ENCODE measurements at places on chromosomes 2 and 18.

- DNase-seq: no peak
Measured at GRCh38 chr2:45882707-45883602, 231.5 kb downstream of the PRKCE start.

- DNase-seq: no peak
Measured at GRCh38 chr2:62806231-62806630, 100.7 kb downstream of the EHBP1 start.

DNA sequence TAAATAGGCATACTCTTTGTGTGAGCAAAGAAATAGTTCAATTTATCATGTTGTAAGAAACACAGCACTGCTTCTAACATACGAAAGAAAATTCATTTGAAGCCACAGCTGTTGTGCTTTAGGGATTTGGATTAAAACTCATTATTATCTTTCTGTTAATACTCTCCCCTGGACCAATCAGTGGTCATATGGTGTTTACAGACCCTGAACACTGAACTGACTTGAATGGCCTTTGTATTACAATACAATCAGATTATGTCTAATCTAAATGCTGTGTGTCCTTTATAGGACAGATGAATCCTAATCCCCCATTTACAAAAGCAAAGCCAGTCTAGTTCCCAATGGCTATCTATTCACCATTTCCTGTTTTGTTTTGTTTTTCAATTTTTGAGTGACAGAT, 36.5 kb downstream of the ZNF385B start:
- no peak for DNase-seq

DNA sequence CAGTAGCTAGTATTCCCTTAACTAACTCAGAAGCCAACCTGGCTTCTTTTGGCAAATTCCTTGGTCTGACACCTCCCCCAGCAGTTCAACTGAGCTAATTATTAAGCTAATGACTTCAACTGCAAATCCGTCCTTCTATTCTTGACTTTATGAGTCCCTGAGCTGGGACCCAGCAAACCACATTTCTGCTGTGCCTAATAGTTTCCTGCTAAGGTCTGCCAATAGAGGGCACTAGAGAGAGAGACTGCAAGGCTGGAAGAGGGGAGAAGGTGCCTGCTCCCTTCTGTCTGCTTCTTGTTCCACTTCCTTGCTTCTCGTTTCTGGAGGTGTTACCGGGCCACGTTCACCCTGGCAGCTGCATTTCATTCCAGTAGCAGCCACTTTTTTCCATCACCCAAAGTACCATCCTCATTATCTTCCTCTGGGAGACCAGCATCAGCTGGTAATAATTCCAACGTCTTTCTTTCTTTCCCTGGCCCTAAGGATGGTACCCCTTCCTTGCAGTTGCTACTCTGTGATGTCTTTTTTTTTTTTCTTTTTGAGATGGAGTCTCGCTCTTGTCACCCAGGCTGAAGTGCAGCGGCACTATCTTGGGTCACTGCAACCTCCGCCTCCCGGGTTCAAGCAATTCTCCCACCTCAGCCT, 352.0 kb downstream of the TNS1 start:
- DNase-seq: no peak

- DNase-seq: no peak
Measured at GRCh38 chr2:42132191-42132965, 36.8 kb upstream of the EML4 start.

GRCh38 chr2:47223980-47224379, 68.9 kb upstream of the STPG4 start:
- DNase-seq: no peak

DNA sequence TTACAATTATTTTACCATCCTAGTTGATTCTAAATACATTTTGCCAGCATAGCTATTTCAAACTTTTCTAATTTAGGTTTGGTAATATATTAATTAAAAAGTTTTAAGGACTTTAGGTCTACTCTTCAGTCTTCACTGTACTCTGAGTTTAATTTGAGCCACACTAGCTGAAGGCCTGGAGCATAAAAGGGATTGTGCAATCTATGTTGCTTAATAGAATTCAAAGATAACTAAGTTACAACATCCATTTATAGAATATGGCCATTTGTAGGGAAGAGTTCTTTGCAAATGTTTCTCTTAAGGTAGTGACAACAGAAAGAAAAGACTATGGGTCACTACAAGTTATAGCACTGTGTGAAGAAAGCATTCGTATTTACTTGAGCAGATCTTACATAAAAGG, 702.2 kb upstream of the NRXN1 start:
- DNase-seq: no peak

DNA sequence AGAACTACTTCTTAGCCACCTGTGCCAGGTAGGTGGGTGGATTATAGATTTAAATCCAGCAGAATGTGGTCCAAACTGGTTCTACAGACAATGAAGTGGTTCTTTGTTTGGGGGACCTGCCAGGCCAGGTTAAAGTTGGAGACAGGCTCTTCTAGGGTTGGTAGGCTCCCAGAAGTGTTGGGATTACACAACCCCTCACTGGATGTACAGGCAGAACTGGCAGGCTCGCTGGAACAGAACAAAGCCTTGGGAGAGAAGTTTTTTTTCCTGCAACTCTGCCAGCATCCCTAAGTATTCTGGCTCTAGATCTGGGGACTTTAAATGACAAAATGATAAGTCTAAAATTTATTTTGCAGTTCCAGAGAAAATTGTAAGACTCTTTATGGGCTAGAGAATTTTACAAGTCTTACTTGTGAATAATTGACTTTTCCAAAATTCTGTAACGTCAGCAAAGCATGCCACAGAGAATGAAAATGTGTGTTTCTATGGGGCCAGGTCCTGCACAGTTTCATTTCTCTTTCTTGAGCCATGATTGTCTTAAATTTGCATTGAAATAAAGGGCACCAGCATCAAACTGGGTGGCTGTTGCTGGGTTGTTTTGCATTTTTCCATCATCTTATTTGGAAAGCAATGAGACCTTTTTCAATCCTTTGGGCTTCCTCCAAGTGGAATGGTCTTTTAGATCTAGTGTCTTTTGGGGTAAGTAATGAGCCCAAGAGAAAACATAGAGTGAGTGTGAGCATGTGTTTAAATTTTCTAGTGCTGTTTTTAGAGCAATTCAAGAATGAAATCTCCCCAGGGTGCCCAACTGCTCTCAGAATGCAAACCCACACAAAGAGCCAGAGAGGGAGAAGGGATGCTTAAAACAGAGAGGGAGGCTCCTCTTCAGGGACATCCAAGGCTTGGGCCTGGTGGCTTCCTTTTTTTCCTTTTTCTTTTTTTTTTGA, 32.4 kb upstream of the ATL2 start:
- no peak for DNase-seq

DNA sequence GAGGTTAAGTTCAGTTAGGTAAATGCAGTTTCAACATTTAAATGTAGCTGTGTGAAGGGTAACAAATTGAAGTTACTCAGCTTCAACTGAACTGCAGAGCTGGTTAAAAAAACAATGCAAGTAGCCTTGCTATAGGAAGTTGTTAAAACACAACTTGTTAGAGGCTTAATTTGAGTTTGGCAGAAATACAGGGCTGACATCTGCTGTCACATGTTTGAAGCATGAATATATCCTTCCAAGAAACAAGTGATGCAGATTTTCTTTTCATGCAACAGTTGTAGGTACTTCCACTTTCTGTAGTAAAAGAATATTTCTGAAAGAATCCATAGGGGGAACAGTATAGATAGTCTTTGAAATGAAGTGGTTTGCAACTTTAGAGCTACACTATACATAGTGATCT, 208.7 kb upstream of the RASGRP3 start:
- DNase-seq: no peak

DNA sequence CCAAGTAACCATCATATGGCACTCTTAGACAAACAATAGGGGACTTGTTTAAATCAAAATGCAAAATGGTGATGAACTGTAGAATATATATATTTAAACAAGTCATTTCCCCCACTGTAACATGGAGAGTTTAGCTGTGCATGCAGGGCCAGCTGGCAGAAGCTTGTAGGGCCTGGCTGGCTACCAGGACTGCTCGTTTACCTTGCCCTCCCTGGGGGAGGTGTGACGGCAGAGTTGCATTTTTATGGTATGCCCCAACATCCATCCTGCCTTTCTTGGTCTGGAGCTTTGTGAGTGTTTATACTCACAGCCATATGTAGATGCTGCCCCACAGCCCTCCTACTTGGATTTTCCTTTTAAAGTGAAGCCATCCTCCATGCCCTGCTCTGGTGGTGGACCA, 101.7 kb upstream of the ZFP36L2 start:
- DNase-seq: no peak

DNA sequence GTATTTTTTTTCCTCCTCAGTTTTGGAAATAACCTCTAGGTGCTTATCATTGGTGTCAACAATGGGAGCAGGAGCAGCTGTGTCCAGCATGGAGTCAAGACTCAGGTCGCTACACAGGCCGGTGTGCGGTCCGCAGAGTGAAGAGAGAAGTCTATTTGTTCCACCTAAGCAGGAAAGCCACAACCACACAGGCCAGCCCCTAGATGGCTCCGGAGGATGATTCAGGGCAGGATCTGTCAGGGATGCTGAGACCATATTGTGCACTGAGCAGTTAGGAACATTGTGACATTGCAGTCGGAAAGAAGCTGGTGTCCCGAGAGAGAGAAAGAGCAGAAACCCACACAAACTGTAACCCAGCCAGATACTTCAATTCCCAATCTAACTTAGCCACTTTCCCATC, 136.9 kb downstream of the GAREM1 start:
- no peak for DNase-seq

GRCh38 chr2:55111570-55112228, 61.4 kb upstream of the RTN4 start:
- no peak for DNase-seq

DNA sequence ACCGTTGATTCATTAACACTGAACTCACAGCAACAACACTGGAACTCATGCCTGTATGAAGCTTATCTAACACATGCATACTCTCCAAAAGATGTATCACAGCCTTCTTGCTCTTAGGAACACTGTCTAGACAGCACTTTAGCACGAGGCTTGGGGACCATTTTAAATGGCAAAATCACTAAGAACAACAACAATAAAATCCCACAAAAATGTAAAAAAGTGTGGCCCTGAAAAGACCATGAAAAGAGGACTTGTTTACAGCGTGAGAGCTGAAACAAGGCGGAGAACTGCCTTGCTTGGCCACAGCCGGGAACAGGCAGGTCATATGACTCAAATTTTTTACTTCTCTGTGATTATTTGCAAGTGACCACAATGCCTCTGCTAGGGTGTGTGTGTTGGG, 48.1 kb downstream of the CHN1 start:
- no peak for DNase-seq

DNA sequence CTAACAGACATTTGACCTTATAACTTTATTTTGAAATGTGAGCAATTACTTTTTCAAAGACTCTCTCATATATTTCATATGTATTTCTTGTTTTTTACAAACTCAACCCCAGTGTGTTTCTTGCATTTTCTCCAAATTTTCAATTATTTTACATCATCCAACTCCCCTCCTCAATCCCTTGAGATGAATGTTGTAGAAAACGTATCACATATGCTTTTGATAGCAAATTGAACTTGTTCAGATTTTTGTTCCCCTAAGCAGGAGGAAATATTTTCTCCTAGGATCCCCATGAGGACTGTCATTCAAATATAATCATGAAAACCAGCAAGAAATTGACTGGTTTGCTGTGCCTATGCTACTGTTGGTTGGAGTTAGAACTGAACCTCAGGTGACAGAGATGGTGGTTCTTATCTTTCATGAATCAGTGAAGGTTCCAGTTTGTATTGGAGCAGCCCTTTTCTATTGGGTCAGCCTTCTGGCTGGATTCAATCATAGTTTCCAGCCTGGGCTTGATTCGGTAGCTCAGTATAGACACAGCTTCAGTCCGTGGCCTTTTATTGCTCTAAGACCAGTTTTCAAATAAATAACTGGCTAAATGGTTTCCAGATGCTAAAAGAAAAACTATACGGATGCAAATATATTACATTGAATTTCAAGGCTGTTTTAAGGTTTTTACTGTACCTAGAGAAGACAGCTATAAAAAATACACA, 591.0 kb downstream of the EPHA4 start:
- no peak for DNase-seq

- no peak for DNase-seq
Measured at GRCh38 chr2:44943031-44943692, 1.7 kb downstream of the SIX3 start.

GRCh38 chr2:19793132-19793750, 108.5 kb downstream of the TTC32 start:
- no peak for DNase-seq

GRCh38 chr2:68230241-68231060, 21.9 kb downstream of the PPP3R1 start:
- no peak for DNase-seq

- no peak for DNase-seq
Measured at GRCh38 chr18:63427558-63427957, 5.3 kb upstream of the VPS4B start.

DNA sequence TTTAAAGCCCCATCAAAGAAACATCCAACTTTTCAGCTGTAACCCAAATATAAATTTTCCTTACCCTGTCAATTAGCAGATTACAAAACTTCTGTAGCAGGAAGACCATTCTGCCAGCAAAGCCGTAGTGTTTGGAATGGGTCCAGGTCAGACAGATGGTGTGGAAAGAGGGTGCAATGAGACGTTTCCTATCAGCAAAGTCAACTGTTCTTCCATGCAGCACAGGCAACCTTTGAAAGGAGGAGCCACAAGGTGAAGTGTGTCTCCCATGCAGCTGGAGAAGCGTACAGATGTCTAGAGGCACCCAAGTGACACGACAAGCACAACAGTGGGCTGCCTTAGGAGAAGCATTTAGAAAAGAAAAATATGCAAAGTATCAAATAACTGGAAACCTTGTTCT, 83.7 kb downstream of the SP3 start:
- DNase-seq: no peak

DNA sequence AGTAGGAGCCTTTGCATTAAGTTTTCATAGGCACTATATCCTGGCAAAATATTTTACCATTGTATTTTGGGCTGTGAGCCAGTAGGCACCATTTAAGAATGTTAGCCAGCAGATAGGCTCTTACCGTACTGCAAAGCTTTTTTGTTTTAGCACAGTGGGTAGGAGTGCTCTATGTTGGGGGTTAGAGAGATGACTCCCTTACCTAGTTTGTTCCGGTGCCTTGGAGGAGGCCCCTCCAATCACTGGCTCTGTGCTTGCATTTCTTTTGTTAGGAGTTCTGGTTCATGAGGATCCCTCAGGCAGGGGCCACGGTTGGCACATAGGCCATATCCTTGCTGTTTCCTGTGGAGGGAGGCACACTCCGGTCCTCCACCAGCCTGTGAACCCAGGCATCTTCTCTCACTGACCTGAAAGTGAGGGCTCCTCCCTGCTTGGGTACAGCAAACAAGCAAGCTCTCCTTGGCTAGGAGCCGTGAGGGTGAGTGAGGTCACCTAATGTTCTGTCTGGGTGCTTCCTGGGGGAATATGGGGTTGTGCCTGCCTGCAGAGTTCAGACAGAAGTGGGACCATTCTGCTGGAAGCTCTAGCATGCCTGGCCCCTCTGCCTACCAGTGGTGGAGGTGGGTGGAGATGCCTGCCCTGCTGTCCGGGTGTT, 29.8 kb downstream of the LTBP1 start:
- no peak for DNase-seq

DNA sequence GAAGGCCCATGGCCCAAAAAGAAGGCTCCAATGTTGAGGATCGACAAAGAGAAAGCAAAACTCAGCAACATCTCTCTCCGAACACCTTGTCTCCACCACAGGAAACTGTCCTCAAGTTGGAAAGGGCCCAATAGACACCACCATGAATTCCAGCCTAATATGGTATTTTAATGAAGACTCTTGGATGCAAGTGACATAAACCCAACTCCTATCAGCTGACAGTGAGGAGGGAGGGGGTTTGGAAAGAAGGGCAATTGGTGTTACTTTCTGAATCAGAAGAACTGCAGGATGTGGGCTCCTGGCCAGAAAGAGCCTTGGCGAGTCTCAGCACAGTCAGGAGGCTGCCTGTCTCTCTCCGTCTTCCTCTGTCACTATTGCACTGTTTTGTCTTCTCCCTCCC, 40.3 kb upstream of the SIGLEC15 start:
- DNase-seq: no peak

GRCh38 chr2:98749066-98749450, 18.1 kb upstream of the MGAT4A start:
- DNase-seq: no peak

All from stimulated activated CD8-positive, alpha-beta memory T cell treated with anti-CD3 and anti-CD28 coated beads, Interleukin-12 subunit alpha, Interleukin-12 subunit beta, amount 100 ng/mL, for 4 hours (primary cell).